ENCODE measurements at places on chromosomes 5 and 9.

- no peak for DNase-seq
These were observed 269.7 kb downstream of the ISL1 start for GRCh38 chr5:51652980-51653379.

DNA sequence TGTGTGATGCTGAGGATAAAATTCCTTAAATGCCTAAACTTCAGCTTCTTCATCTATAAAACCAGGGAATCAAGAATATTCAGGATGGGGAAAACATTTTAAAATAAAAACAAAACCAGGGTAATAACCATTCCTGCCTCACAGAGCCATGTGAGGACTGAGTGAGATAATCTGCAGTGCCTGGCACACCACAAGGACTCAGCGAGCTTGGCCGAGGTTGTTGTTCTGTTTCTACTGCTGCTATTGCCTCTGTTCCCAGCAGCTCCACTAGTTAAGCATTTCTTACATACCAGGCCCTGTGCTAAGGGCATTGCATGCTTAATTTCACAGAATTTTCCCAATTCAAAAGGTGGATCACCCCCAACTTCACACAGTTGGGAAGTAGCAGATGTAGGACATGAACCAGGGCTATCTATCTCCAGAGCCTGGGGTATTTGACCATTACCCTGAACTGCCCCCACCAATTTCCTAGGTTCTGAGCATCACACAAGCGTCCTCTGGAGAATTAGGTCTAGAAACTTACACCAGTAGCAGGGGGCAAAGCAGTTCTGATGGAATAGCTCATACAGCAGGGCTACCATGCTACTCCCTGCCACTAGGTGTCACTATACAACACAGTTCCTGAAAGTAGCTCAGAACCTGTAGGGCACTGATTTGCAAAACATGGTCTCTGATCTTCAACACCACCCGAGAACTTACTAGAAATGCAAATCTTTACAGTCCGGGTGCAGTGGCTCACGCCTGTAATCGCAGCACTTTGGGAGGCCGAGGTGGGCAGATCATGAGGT is 74.3 kb downstream of the LRSAM1 start:
- DNase-seq = no peak

GRCh38 chr5:179820127-179820482 is 600 bp upstream of the SQSTM1 start:
- no peak for DNase-seq

- DNase-seq = no peak
These were observed 226.5 kb downstream of the TAF11L14 start for GRCh38 chr5:17860660-17861315.

- no peak for DNase-seq
These were observed 105.8 kb downstream of the ISL1 start for GRCh38 chr5:51488803-51489642.

DNA sequence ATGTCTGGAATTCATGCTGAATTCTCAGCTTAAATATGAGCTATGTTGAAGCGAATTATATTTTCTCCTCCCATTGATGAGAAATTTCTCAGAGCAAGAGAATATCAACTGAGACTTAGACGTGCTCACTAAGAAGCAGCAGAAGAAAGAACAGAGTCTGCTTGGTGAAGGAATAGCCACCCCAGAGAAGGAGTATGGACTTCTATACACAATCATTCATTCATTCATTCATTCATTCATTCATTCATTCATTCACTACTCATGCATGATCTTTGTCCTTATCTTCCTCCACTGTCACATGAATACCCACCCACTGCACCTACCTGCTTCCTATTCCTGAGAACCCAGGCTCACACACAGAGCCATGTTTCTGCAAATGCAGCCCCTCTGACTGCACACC is 206.6 kb downstream of the DEPDC1B start:
- no peak for DNase-seq

DNA sequence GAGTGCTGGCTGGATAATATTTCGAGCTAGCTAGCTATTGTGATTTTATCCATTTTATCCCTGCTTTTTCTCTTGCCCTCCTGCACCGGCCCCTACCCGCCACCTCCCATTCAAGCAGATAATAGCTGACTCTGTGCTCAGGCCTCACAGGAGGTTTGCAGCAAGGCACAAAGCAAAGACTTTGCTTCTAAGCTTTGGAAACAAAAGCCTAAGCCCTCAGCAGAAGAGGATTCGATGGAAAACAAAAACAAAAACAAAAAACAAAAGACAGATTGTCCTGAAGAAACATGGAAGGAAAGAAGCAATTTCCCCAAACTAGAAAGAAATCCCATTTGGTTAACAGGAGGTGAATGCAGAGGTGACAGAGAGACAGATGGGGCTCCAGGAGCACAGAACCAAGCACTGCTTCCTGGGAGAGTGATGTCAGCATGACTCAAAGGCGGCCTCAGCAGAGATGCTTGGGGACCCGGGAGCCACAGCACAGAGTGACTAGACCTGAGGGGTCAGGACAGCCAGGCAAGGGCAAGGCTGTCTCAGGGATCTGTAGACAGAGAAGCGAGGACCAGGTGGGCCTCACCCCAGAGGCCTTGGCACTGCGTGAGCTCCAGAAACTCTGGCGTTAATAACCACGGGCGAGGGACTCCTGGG is 28.4 kb downstream of the MTX3 start:
- no peak for DNase-seq
